ENCODE measurements at places on chromosomes 3 and 15.

DNA sequence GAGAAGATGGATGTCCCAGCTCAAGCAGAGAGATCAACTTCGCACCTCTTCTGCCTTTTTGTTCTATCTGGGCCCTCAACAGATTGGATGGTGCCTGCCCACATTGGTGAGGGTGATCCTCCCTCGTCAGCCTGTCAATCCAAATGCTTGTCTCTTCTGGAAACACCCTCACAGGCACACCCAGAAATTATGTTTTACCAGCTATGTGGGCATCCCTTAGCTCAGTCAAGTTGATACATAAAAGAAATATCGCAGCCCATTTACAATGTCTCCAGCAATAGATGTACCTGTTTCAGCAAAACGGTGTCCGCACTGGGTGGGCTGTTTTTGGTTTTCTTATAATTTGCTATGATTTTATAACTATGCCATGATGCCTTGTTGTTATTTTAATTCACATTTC lies 27.5 kb upstream of the CA12 start:
- no peak for DNase-seq

GRCh38 chr3:78204977-78205376 lies 1165.1 kb downstream of the ROBO2 start:
- no peak for DNase-seq

GRCh38 chr15:42151141-42151561 lies 5.3 kb downstream of the PLA2G4F start:
- DNase-seq, result no peak

DNA sequence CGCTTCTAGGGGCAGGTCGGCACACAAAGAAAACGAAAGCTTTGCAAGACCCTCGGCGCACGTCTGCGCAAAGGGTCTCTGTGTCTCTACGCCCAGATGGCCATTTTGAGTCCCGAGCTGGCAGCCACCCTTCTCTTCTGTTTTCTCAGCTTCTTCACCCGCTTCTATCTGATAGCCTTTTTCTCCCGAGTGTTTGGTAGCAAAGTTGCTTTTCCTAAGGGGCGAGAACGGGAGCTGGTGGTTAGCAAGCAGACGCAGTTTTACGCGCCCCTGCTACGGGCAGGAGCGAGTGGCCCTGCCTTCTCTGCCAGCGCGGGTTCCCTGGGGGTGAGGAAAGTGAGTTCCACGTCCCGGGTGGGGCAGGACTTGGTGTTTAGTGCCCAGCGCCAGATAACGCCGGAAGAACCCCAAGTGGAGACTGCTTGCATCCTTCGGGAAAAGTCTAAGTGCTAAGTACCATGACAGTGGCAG lies 2.9 kb upstream of the MKRN2 start:
- DNase-seq, result no peak

DNA sequence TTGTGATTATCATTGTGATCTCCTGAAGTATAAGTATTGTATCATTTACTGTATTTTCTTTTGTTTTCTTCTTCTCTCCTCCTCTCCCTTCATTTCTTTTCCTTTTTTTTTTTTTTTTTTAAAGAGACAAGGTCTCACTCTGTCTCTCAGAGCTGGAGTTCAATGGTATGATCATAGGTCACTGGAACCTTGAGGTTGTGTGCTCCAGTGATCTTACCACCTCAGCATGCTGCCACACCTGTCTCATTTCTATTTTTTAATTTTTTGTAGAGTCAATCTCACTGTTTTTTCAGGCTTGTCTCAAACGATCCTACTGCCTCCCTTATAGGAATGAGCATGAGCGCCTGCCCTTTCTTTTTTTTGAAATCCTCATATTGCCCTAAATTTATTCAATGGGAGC lies 23.4 kb downstream of the NMD3 start:
- DNase-seq, result no peak

DNA sequence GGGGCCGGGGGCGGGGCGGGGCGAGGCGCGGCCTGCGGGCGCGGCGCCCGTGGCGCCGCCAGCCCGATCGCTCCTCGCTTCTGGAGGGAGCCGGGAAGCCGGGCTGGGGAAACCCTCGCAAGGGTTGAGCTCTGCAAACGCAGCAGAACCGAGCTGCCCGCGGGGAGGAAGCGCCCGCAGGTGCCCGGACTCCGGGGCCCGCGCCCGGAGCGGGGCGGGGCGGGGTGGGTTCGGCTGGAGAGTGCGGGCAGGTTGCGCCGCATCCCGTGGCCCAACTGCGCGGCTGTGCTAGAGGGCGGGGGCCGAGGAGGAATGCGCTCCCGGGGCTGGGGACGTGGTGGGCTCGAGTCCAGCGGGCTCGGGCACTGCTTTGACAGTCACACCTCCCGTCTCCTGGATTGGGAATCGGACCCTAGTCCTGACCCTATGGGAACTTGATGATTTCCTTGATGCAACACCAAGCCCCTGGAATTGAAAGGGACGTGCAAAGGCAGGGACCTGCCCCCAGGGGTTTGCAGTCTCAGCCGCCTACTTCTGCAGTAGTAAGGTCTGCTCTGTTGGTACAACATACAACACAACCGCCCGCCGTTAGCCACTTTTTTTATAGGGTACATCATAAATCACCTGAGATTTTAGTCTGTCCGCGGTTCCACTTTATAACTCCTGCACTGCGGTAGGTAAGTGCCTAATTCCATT lies 34.3 kb downstream of the ZBTB38 start:
- peak; percentile 25 for DNase-seq

DNA sequence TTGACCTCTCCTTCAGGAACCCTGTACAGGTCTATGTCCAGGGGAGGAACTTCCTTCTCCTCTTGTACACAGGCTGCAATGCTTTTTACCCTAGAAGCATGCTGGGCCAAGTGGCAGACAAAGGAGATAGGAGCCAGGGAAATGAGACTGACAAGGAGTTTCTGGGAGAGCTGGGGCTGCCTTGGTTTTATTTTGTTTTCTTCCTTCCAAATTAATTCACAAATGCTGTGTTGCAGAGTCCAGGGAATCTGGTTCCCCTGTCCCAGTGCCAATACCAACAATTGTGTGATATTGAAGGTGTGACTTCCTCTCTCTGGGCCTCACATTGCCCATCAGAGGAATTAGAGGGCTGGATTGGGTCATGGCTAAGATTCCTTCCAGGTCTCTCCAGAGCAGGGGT lies 224.8 kb upstream of the PPP2R3A start:
- DNase-seq, result no peak

GRCh38 chr3:33007776-33008175 lies 56.3 kb downstream of the CCR4 start:
- DNase-seq, result no peak

GRCh38 chr3:48555231-48555948 lies 1.2 kb downstream of the PFKFB4 start:
- no peak for DNase-seq

DNA sequence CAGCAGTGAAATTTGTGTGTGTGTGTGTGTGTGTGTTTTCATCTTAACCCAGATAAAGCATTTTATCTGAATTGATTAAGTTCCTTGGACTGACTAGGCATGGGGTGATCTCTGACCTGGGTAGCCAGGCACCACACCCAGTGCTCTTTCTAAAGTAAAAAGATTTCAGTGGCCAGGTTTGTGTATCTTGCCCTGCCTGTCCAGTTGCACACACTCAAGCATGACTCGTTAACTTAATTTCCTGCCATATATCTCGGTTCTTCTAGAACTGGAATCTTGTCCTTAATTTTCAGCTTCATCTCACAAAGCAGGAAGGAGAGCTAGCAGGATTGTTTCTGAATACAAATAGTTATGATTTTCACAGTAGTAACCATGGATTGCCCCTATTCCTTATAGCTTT lies 17.0 kb downstream of the TM4SF18 start:
- no peak for DNase-seq

- DNase-seq, result no peak
Observed at GRCh38 chr3:189563853-189564563, 67.2 kb upstream of the TP63 start.

- no peak for DNase-seq
Observed at GRCh38 chr15:29990954-29991353, 91.8 kb upstream of the GOLGA8J start.

All from activated CD4-positive, alpha-beta T cell treated with anti-CD3 and anti-CD28 coated beads, Interleukin-2, amount 50 U/mL, for 4 hours (primary cell).